ENCODE measurements at places on chromosomes 2 and 18. TPM values are rescaled to one million over a fixed set of nuclear protein-coding genes. Genes with fewer than 3 reads are reported as not detected.

DNA sequence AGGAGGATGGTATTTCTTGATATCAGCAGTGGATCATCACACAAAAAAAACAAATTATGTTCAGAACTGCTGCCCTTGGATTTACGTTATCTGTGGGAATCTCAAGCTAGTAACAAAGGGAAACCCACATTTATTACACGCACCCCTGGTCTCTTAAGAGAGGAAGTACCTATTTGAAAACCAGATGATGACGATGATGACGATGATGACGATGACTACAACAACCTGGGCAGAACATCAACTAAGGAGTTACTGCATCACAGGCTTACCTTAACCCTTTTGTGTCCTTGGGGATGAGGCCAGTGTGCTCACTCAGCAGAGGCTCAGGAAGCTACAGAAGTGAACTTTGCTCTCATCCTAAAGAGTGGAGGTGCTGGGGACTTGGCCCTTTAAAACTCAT, 169.4 kb downstream of the FSHR start:
- DNase-seq: no peak

- peak; percentile 69 for DNase-seq
Observed at GRCh38 chr2:69087912-69088240, 74.9 kb downstream of the ANTXR1 start.

DNA sequence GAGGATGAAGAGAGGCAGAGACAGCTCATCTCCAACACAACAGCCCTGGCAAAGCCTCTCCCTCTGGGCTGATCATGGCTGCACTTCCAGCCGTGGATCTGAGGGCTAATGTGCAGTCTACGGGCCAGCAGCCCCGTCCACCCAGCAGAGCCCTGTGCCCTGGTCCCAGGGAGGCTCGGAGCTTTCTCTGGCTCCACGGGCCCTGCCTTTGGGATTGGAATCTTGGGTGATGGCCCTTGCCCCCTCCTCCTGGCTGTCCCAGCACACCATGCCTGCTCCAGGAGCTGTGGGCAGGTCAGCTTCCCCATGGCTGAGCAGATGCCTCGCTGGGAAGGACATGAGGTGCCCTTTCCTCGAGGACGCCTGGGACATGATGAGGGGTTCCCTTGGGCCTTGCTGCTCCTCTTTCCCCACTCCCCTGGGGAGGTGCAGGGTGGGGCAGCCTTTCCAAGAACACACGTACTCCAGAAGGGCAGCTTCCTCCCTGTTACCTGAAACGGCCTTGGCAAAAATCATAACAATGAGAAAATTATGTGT, 66.9 kb downstream of the C18orf63 start:
- DNase-seq: no peak

DNA sequence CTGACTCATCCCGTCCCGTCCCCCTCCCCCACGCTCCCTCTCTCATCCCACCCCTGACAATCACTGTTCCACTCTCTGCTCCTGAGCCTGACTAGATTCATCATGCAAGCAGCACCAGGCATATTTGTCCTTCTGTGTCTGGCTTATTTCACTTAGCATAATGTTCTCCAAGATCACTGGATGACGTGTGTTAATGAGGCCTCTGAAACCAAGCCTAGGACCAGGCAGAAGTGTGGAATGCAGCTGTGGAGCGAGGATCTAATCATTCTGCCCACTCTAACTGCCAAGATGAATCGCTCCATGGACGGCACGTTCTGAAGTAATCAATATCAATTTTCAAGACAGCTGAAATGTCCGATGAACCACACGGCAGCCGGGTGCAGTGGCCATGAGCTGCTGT, 122.4 kb upstream of the ZNF236 start:
- no peak for DNase-seq

DNA sequence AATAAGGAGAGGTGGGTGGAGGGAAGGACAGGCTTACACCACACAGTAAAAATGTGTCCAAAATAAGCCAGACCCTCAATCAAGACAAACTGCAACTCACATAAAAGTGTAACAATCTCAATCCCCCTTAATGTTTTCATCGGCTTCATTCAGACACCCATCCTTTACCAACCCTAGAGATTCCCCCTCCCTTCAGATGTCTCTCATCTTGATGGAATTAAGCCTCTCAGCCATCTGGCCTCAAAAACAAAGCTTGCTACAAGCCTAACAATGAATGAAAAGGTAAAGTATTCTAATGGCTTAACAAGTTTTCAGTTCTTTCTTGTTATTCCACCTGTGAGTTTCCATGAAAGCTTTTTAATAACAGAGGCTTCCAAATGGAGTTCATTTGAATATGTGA, 5.2 kb downstream of the RTTN start:
- DNase-seq: no peak

- DNase-seq: no peak
Observed at GRCh38 chr2:128292599-128293425, 25.9 kb downstream of the HS6ST1 start.

DNA sequence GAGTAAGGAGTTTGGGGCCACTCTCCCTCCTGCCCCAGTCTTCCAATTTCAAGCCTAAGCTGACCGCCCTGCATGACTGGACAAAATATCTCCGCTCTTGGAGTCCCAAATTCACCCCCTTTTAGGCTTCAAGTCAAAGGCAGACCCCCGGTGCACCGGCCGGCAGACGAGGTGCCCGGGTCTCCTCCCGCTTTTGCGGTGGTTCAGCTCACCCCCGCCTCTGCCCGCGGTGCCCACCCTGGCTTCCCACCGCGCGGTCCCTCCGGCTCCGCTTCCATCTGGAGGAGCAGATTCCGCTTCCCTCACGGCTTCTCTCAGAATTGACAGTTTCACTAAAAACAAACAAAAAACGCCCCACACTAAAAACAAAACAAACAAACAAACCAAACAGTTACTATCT, 56.5 kb downstream of the SERPINB8 start:
- DNase-seq: no peak

GRCh38 chr2:233447506-233448219, 93.4 kb downstream of the DGKD start:
- DNase-seq: no peak

DNA sequence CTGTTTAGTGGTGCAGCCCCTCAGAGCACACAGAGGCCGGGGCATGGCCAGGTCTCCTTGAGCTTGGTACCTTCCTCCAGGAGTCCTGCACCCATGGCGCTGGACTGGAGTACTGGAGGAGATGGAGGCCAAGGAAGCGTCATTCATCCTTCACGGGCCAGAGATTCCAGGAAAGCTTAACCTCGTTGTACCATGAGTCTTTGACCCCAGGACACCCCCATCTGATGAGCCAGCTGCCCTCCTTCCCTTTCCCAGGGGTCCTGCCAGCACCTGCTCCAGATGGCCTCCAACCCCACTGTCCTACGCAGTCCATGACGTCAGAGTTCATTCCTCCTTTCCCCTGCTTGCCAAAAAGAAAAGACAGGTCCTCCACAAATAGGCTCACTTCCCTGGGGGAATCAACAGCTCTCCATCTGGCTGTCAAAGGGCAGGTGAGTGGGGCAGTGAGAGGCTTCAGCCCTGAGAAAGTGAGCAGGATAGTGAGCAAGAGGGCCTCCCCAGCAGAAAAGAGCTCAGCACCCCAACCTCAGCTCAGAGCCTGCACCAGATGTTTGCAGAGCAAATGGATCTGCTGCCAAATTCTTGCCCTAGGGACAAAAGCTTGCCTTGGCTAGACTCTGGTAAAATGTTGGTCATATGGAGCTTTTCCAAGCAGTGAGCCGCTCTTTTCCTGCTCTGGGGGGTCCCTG, 4.5 kb upstream of the NPPC start:
- no peak for DNase-seq

DNA sequence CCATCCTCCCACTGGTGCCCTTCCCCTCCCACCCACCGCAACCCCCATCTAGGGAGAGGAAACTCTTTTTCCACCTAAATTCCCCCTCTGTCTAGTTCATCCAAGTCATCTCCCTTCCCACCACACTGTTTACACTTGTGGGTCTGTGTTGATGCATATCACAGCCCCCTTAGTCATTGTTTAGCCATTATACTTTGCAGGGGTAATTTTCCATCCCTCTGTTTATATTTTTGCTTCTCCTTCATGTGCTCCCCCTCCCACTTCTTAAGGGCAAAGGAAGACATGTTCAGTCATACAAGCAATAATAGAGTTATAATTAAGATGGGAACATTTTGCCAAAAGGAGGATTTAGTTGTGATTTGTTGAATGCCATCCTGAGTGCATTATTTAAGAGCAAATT, 187.8 kb upstream of the TNP1 start:
- peak; percentile 20 for DNase-seq

DNA sequence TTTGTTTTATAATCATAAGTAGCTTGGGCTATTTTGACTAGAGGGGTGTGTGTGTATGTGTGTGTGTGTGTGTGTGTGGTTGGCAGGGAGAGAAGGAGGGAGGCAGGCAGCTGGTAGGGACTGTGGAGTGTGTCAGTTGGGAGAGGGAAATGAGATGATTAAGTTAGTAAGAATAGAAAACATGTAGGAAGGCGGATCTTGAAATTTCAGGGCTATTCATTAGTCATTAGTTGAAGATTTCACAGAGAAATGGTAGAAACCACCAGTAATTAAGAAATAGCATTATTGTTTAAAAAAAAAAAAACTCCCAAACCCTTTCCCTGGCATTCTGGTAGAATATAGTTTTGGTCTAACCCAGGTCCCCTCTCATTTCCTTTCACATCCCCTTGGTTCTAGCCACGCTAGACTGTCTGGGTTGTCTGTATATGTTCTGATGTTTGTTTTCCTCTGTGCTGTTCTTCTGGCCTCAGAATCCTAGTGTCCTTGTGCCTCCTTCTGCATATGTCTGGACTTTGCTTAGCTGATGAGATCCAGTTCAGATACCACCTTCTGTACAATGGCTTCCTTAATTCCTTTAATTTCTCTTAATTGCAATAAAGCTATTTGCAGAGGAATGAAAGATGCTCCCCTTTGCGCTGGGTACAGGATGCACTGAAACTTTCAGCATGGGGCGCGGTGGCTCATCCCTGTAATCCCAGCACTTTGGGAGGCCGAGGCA, 161.6 kb downstream of the NEDD4L start:
- DNase-seq: peak; percentile 60

DNA sequence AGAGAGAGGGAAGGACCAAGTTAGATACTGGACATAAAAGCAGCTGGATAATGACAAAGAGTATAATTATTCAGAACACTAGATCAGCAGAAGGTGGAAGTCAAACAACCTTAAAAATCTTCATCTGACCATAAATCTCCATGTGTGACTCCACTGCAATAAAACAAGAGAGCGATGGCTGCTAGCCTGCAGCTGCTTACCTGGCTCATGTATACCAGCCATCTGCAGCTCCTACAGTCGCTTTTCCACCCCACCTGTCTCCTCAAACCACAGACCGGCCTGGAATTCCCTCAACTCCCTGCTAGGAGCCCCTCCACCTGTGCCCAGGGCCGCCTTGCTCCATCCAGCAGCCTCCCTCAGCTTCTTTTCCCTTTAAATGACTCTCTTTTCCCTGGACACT, 64.5 kb downstream of the SLC4A5 start:
- DNase-seq: no peak

DNA sequence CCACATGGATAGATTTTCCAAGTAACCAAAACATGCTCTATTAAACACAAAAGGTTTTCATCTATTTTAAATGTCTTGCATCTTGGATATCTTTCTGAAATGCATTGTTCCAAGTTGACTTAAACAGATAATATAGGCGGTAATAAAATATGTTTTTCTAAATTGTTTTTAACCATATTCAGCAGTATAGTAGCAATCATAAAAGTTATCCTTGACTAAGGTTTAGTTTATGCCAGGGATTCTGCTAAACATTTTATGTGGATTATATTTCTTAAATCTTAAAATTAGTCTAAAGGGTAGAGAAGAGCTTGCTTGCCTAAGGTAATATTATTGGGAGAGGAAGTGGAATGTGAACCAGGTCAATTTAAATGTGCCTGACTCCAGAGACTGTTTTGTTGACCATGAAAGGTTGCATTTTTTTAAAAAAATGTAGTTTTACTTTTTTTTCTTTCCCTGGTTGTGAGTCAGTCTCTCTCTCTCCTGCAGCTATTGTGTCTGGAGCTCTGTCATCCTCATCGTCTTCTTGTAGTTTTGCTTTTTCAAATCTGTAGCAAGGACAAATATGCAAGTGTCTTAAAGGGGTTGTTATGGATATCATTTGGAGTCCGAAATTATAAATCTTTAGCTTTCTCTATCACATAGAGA, 309.1 kb upstream of the COL3A1 start:
- DNase-seq: peak; percentile 43

DNA sequence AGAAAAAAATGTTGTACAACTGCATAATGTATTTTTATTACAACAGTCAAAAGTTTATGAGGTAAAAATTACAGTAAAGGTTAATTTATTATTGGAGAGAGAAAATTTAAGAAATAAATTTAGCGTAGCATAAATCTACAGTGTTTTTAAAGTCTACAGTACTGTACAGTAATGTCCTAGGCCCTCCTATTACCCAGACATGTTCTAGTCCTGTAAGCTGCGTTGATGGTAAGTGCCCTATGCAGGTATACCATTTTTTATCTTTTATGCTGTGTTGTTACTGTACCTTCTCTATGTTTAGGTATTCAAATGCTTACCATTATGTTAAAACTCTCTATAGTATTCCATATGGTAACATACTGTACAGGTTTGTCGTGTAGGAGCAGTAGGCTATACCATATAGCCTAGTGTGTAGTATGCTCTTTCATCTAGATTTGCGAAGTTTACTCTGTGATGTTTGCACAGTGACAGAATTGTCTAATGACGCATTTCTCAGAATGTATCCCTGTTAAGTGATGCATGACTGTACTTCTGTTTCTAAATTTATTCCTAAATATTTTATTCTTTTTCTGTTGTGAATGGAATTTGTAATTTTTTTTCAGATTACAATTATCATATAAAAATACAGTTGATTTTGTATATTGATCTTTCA, 24.5 kb downstream of the ABI2 start:
- no peak for DNase-seq

- no peak for DNase-seq
Observed at GRCh38 chr18:4319738-4320677, 135.1 kb downstream of the DLGAP1 start.

GRCh38 chr18:3903337-3903736, 453.4 kb downstream of the TGIF1 start:
- DNase-seq: peak; percentile 68

DNA sequence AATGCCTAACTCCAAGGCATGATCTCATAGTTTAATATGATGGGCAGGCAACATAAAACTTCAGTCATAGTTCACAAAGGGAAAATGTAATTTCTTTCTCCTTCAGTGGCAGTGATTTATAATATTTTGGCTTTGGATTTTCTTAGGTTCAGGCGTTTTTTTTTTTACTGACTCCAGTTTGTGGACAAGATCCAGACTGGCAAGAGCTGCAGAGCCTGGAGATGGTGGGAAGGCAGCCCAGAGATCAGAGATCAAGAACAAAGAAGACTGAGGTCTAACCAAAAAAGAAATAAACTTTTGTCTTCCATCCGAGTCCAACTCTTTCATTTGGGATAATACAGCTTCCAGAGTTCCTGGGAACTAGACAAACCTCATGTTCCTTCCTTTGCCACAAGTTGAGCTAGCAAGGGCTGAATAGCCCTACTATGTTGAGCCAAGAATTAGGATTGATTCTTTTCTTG, 215.3 kb upstream of the SETBP1 start:
- DNase-seq: peak; percentile 21

The RNU2-63P gene
- not detected for total RNA-seq

The EPHA4 gene
- 6.1 TPM for total RNA-seq

The IL36A gene
- total RNA-seq: not detected

The INHBB gene
- total RNA-seq: 0.24 TPM

The SPATA3 gene
- not detected for total RNA-seq

The UGT1A8 gene
- not detected for total RNA-seq

The GKN2 gene
- not detected for total RNA-seq

The RTP5 gene
- total RNA-seq: not detected

The ITGA4 gene
- total RNA-seq: 78.1 TPM

The CLIP4 gene
- total RNA-seq: 38.0 TPM

The KCNG3 gene
- 0.29 TPM for total RNA-seq

The CIB4 gene
- total RNA-seq: not detected

The LONRF2 gene
- 0.84 TPM for total RNA-seq
